ENCODE measurements at places on chromosomes 4 and X.

- no peak for DNase-seq
These were observed 38.6 kb downstream of the COL4A6 start for GRCh38 chrX:108399418-108400165.

GRCh38 chrX:20521222-20521621, 254.5 kb upstream of the RPS6KA3 start:
- no peak for DNase-seq

DNA sequence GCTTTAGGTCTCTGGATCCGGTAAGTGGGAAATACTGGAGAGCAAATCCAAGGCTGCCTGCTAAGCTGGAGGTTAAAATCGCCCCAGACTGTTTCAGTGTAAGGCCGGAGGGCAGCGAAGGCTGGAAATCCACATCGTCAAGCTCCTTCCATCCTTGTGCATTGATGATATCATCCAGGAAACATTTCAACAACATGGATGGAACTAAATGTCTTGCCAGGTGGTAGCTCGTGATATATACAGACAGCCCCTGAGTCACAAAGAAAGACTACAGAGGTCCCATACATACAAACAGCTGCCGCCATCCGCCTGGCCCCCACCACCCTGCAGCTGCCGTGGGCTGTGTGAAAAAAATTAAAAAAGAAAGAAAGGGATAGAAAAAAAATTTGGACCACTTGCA, 148.9 kb upstream of the RBPJ start:
- DNase-seq: no peak

GRCh38 chr4:126264839-126265238, 950.1 kb downstream of the FAT4 start:
- DNase-seq: no peak

GRCh38 chr4:135065366-135065765, 863.8 kb upstream of the PABPC4L start:
- no peak for DNase-seq

GRCh38 chr4:108042927-108043326, 53.2 kb downstream of the HADH start:
- DNase-seq: no peak

GRCh38 chrX:55187281-55187680, 32.9 kb upstream of the PAGE5 start:
- no peak for DNase-seq

DNA sequence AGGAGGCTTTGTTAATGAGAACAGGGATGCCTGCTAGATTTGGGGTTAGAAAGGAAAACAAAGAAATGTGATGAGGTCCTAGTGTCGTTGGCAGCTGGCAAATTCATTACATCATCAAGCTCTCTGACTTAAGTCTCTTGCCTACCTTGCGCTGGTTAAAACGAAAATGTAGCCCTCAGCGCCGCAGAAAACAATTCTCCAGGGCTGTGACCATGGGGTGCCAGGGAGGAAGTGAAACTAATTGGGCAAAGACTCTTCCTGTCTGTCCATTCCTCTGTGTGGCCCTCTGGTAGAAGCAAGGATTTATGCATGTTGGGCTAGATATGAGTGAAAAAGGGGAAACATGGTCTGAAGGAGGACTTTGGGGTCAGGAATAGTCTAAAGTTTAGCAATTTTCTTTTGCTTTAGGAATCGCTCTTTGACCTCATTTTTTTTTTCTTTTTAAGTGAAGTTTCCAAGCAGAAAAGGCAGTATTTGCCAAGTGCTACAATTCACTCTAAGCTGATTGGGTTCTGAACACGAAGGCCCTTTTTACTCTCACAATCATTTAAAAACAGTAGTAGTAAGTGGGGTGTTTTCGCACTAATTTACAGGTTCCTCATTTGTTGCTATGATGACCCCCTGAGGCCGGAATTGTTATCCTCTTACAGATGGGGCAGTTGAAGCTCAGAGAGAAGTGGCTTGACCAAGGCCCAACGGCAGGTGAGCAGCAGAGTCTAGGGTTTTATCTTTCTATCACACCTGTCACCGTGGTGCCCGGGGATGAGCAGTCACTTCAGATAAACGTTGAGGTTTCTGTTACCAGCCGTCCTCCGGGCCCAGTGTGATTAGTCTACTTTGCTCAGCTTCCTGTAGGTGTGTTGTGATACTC, 27.3 kb upstream of the CHRNA9 start:
- peak; percentile 59 for DNase-seq

DNA sequence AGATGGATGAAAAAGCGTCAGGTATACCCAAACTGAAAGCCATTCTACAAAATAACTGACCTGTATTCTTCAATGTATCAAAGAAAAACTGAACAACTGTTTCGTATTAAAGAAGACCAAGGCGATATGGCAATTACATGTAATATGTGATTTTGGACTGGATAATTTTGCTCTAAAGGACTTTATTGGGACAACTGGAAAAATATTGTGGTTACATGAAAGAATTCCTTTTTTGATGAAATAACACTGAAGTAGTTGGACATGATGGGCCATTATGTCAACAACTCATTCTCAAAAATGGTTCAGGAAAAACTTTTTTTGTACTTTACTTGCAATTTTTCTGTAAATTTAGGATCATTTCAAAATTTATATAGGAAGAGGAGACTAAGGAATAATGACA, 12.1 kb upstream of the ANTXR2 start:
- DNase-seq: no peak

DNA sequence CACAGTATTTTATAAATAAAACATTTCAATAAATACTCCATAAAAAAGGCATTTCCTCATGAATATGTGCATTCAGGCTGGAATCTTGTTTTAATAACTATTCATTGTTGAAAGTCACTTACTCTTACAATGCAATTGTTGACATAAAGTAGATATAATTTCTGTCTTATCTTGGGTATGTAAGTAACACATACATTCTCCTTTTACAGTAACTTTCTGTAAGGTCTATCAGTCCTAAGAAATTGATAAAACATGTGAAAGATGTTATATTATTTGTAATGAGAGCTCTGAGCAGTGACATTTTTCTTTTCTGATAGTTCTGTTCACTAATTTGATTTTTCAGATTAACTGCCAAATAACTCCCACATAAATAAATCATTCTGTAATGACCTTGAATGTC, 1249.2 kb downstream of the STIM2 start:
- no peak for DNase-seq

GRCh38 chr4:95421869-95422268, 126.9 kb downstream of the UNC5C start:
- no peak for DNase-seq

DNA sequence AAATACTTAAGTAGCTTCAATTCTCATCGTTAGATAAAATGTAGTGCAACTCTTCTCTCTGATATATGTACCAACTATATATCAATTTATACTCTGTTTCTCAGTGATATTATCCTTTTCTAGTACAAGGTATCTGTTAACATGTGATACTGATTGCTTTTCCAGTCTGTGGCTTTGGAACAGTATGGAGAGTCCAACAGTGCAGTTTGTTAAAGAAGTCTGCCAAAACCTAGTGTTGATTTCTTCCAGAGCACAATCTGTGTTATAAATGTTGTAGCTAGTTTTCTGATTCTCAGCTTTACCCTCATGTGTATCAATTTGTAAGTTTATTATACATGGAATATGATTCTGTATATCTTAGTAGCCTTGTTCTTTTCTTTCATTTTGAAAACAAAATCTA, 465.0 kb downstream of the IL15 start:
- no peak for DNase-seq

GRCh38 chrX:81957900-81958545, 756.1 kb downstream of the SH3BGRL start:
- no peak for DNase-seq

DNA sequence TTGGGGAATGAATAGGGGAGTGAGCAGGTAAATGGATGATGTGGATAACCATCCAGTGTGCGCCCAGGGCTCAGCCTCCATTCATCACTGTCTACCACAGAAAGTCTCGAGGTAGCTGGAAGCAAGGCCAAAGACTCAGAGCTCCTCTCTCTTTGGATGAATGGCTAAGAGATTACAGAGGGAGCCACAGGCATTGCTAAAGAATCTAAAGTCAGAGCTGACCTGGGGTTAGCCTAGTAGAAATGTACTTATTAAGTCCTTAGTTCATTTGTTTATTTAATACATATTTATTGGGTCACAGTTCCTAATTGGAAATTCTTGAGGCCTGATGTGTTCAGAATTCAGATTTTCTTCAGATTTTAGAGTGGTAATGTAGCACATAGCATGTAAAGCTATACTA, 88.7 kb upstream of the HPF1 start:
- no peak for DNase-seq

GRCh38 chr4:49516796-49517195, 530.7 kb downstream of the CWH43 start:
- no peak for DNase-seq

- DNase-seq: no peak
These were observed 61.9 kb downstream of the SLC9A6 start for GRCh38 chrX:136047016-136047642.

GRCh38 chr4:102219129-102219528, 126.2 kb downstream of the SLC39A8 start:
- no peak for DNase-seq

DNA sequence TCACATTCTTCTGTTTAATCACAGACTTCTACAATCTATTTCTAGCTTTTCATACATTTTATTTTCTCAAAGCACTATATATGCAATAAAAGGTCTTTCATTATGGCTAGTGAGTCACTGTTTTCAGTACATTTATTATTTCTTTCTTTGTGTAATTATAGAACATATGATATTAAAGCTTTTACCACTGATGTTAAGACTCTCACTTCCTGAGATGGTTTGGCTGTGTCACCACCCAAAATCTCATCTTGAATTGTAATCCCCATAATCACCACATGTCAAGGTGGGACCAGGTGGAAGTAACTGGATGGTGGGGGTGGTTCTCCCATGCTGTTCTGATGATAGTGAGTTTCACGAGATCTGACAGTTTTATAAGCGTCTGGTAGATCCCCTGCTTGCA, 41.9 kb downstream of the UBA6 start:
- DNase-seq: no peak

GRCh38 chrX:151754641-151755215, 20.2 kb downstream of the CNGA2 start:
- no peak for DNase-seq

DNA sequence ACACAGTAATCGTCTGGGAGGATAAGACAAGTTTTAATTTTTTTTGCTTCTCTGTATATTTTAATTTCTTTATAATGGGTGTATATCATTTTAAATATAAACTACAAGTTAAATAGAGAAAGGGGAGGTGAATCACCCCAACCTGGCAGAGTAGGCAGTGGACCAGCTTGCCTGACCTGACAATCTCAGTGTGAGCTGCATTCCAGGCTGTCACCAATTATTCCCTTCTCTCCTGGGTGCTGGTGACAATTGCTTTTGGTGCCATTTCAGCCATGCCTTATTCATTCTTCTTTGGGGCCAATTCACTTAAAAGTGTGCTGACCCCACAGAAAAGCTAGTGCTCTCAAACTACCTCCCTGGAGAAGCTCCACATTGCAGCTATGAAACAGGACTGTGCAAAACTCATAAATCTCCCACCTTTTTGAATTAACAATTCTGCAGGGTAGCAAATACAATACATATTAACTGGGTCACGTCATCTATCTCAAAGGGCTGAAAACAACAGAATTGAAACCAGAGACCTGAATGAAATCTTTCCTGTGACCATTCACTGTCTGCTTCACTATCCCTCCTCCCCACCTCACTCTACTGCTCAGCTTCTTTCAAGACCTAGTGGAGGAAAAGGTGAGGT, 359.0 kb downstream of the HS3ST1 start:
- no peak for DNase-seq

- no peak for DNase-seq
These were observed 1056.7 kb downstream of the PCDH19 start for GRCh38 chrX:99353412-99353811.

- DNase-seq: no peak
These were observed 255.0 kb upstream of the PITX2 start for GRCh38 chr4:110877778-110878370.

DNA sequence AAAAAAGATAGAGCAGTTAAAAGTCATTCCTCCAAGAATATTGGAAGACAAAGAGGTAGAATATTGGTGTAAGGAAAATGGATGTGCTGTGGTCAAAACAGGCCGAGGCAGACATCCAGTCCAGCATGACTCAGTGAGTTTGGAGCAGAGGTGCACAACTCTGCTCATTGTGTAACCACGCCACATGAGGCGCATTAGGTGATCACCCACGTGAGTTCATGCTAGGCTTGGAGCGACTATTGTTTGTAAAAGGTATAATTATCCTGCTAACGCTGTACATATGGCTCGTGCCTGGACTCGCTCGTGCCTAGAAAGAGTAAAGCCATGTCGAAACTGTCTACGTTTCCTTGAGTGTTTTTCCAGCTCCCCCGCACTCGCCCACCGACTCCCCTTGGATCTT, 23.9 kb downstream of the C4orf54 start:
- no peak for DNase-seq

GRCh38 chr4:136554033-136554432, 978.3 kb downstream of the PCDH18 start:
- no peak for DNase-seq

GRCh38 chrX:112653017-112653416, 26.7 kb downstream of the LHFPL1 start:
- DNase-seq: no peak

GRCh38 chrX:115960440-115961084, 210.0 kb upstream of the AGTR2 start:
- DNase-seq: no peak

GRCh38 chrX:39850630-39851152, 247.1 kb downstream of the BCOR start:
- DNase-seq: no peak

DNA sequence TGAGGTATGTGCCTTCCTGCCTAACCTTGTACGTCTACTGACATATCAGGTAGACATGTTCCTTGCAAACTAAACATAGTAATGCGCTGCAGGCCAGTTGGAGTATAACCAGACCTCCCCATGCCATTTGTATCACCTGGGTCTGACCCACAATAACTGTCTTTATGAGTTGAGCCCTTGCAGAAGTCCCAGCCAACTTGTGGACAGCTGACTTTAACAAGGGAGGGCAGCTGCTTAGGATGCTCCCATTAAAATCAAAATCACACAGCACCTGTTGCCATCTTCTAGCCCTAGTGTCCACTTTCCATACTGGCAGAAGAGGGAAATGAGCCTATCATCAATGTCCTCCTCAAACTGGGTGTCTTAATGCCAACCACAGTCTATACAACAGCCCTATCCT, 41.6 kb downstream of the KANTR start:
- no peak for DNase-seq

GRCh38 chr4:71785959-71786358, 2.1 kb upstream of the GC start:
- no peak for DNase-seq

DNA sequence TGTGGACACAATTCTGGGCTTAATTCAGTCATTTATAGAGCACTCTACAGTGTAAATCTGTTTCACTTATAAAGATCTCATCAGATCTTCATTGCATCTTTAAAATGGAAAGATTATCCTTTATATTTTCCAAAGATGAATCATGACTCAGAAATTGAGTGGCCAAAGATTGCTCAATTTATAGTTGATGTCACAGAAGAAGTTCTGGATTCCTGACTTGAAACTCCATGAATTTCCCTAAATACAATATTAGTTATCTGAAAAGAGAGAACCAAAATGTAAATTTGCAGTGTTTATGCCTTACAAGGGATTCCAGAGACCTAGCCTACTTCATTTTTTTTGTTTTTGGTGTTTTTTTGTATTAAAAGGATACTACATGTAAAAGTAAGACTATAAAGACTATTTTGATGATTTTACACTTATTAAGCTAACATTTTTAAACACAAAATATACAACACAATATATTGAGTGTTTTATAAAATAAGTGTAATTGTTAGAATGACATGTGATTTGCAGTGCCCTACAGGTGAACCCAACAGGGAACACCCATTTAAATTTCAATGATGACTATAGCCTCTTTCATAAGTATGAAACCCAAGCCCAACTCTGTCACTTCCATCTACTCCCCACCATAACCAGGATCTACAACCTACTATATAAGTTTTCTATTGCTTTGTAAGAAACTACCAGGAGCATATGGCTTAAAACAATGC, 183.5 kb downstream of the PCDH7 start:
- no peak for DNase-seq

Measured in activated naive CD8-positive, alpha-beta T cell treated with anti-CD3 and anti-CD28 coated beads, Interleukin-2, amount 50 U/mL, for 24 hours (primary cell).